ENCODE measurements at places on chromosomes 3 and 15.

GRCh38 chr3:54857343-54857742 lies 70.5 kb downstream of the LRTM1 start:
- no peak for DNase-seq

DNA sequence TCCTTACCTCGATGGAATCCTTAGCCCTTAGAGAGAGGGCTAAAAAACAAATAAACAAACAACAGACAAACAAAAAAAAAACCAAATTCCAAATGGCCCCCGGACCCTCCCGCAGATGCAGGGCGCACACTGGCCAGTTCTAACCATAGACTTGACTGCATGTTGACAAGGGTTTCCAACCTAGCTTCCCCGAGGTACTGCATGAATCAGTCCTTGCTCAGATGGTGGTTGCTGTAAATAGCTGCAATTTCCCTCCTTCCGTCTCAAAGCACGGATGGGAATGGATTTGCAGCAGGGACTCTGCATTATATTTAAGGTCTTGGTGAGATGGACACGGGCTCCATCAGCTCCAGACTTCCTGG lies 162.8 kb downstream of the CD47 start:
- DNase-seq, result no peak

DNA sequence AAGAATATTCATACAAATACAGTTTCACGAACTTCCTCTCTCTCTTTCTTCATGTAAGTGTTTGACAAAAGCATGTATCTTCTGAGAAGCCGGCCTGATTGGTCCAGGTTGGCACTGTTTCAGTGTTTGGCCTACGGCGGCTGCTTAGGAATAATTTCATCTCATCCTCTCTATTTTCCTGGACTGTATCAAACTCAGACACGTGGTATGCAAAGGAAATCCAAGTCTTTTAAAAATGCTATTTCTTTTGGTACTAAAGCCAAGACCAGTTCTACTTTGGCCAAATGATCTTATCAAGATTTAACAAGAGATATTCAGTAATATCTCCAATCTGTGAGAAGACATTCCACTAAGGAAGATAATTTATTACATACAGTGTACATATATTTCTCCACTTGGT lies 152.8 kb downstream of the TIGIT start:
- DNase-seq, result no peak

DNA sequence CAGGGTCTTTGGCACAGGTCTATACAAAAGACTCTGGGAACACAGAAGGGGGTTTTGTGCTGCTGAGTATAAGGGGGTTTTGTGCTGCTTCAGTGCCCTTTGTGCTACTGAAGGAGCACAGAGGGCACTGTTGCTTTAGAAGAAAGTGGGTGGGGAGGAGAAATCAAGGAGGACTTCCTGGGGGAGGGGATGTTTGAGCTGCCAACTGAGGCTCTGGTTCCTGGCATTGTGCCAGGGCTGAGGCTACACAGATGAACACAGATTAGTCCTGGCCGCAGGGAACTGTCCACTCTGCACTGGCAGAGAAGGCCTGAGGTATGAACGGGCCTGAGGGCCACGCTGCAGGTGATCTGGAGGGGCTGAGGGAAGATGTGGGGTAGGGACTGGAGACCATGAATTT lies 32.2 kb upstream of the SEC13 start:
- no peak for DNase-seq

GRCh38 chr15:61861962-61862361 lies 198.3 kb downstream of the VPS13C start:
- DNase-seq, result no peak

- no peak for DNase-seq
Measured at GRCh38 chr15:69515508-69515907, 62.9 kb downstream of the RPLP1 start.

- DNase-seq, result no peak
Measured at GRCh38 chr3:29585368-29585767, 304.5 kb downstream of the RBMS3 start.

GRCh38 chr15:69367236-69367635 lies 46.9 kb upstream of the KIF23 start:
- DNase-seq, result no peak

- no peak for DNase-seq
Measured at GRCh38 chr15:41417418-41418195, 712 bp downstream of the RTF1 start.

GRCh38 chr15:99818872-99819271 lies 85.6 kb upstream of the LYSMD4 start:
- DNase-seq, result no peak

DNA sequence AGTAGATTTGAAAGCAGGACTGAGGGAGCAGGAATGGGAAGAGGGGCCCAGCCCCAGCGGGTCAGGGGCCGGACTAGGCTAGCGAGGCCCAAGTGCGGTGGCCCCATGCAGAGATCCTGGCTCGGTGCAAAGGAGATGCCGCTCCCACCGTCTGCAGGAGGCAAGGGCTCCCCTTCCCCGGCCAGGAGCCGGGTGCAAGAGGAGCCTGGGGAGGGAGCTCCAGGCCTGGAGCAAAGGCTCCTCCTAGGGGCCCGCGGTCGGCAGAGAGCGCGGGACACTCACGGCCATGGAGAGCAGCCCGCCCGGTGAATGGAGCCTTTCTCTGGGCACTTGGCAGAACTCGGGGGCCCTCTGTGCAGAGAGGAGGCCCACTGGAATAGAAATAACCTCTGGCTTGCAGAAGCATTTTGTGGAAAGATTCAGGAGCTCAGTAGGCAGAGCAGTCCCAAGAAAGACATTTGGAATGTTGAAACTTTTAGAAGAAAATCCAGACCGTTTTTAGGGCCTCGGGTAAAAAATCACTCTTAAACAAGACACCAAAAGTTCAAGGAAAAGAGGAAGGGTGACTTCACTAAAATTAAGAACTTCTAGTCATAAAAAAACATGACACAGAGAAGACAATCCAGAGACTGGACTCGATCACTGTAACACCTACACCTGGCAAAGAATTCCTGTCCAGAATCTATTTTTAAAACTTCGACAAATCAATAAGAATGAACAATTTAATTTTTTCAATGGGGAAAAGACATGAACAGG lies 43.0 kb upstream of the USP3 start:
- peak; percentile 43 for DNase-seq

- DNase-seq, result no peak
Measured at GRCh38 chr3:13023235-13023970, 49.8 kb downstream of the IQSEC1 start.

DNA sequence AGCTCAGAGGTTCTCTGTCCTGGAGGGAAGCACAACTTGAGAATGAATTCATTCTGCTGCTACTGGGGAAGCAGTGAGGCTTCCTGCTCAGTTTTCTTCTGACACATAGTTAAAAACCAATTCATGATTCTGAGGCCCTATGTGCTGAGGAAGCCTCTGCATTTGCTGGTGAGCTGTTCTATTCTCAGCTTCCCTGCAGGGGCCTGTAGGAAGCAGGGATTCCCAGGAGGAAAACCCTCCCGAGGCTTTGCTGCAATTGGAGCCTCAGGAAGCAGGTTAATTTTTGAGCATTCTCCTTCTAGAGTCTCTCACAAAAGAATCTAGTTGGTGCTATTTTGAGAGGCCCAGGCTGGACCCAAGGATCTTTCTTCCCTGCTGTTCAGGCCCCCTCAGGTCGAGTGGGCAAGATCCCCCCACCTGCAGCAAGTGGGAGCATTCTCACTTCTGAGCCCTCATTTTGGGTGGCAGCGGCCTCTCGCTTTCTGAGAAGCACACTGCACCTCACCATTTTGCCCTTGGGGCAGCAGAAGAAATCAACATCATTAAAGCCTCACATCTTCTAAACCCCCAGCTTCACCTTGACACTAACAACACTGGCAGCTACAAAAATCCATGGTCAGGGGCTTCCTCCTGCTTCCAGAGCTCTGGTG lies 197.5 kb upstream of the TSC22D2 start:
- DNase-seq, result no peak

DNA sequence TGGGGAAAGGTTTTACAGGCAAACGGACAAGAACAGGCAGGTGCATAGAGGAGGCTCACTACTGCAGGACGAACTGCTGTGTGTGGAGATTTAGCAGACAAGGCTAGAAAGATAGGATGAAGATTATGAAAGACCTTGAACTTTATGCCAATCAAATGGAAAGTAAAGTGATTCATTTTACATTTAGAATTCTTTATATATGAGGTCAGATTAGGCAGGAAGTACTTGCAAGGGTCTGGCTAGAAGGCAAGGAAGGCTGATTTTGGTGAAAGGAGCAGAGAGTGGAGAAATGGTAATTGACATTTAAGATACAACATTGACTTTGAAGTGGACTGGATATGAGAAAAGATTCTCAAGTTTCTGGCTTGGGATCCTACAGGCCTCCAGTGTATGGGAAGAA lies 33.6 kb downstream of the PLSCR4 start:
- no peak for DNase-seq

- DNase-seq, result no peak
Measured at GRCh38 chr3:26118165-26118564, 328.3 kb downstream of the OXSM start.

DNA sequence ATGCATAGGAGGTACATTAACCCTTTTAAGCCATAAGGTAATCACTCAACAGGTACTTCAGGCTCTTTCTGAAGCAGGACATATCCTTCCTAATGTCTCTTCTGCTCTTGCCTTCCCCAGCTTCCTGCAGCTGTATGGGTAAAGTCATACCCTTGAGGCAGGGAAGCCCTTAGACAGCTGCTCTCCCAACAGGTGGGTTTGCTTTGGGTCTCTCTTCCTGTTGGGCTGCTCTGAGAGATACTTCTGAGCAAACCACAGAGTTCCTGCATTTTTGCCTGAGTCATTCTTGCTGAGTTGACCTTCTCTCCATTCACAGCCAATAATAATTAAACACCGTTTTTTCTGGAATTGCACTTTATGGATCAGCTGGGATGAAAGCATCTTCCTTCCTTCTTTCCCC lies 2.0 kb upstream of the TRAT1 start:
- no peak for DNase-seq

- DNase-seq, result no peak
Measured at GRCh38 chr15:61331019-61331418, 101.9 kb upstream of the RORA start.

DNA sequence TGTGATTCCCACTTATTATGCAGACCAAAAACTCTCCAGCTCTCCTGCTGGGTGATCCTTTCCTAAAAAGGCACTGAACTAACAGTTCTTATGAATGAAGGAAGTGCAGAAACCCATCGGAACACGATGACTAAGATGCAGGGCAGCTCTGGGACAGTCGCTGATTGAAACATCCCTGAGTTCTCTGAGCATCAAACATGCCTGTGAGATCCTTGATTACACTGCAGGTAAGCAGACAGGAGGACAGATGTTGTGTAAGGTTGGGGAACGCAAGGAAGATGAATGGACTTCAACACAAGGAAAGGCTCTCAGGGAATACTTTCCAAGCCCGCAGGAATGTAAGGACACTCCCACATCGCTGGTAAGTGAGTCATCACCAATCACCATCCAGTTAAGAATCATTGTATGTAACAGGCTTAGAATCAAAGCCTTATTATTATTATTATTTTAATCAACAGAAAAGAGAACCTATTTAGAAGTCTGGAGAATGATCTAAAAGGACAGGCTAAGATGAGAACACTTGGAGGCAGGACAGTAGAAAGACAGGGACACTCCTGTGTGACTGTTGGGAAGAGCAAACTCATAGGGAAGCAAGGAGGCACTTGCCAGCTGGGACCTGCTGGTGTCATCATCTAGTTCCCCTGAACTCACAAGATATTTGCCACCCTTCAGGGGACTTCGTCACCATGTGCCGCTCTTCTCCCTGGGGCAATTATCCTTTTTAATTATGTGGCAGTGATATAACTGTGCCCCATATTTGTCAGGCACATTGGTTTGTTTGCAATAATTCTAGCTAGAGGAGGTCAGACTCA lies 26.0 kb downstream of the TMEM158 start:
- no peak for DNase-seq

DNA sequence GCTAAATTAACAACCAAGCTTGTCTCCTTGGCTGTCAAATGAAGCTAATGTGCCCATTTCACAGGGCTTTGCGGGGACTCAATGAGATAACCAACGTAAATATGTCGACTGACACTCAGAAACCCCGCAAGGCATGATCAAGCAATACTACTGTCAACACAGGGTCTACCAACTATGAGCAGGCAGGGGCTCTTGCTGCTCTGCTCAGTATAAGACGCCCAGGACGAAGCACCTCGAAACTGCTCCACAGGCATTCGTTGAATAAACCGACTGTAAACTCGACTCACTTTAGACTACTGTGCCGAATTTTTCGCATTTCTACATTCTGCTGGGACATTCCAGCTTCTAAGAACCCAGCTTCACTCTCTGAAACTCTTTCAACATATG lies 55.0 kb downstream of the FEZF2 start:
- DNase-seq, result no peak

DNA sequence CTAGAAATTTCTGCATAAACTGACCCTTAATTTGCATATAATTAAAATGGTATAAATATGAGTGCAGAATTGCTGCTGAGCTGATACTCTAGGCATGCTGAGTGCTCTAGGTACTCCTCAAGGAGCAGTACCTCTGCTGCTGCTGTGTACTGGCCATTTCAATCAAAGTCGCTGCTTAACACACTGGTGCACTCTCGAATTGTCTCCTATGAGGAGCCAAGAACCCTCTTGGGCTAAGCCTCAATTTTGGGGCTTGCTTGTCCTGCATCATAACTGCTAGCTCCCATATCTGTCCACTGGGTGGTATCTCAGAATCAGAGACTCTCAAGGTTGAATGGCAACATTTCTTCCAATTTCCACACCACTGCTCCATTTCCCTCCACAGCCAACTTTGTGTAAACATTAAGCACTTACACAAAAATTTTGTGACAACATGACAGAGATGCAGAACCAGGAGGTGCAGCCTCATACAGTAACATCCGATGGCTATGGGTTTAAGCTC lies 82.5 kb downstream of the XXYLT1 start:
- no peak for DNase-seq

Data from right kidney (tissue), 9 donors.